ENCODE measurements at places on chromosomes 7 and 10. TPM values are rescaled to one million over a fixed set of nuclear protein-coding genes. Genes with fewer than 3 reads are reported as not detected.

The CARD11 gene
- 0.62 TPM for total RNA-seq

The HOXA13 gene
- 14.9 TPM for total RNA-seq

The AKR1C1 gene
- 86.1 TPM for total RNA-seq

The AKR1D1 gene
- total RNA-seq, result not detected

The SLC13A4 gene
- total RNA-seq, result under 0.01 TPM

The SYT15 gene
- not detected for total RNA-seq

The TRIL gene
- 0.25 TPM for total RNA-seq

The TMEM243 gene
- total RNA-seq, result 41.6 TPM

The ACSM6 gene
- total RNA-seq, result not detected

The FGFBP3 gene
- 0.66 TPM for total RNA-seq

The NOS3 gene
- total RNA-seq, result 3.3 TPM

The PRLHR gene
- not detected for total RNA-seq

The PSD gene
- 3.9 TPM for total RNA-seq

The PON1 gene
- not detected for total RNA-seq

The ENTPD7 gene
- total RNA-seq, result 32.5 TPM

The IKZF1 gene
- total RNA-seq, result not detected

The PLAC9 gene
- 1.9 TPM for total RNA-seq

The ACTR1A gene
- total RNA-seq, result 131 TPM

The FAM180A gene
- total RNA-seq, result 24.9 TPM

The GSTO2 gene
- total RNA-seq, result 1.7 TPM

The FAM25A gene
- total RNA-seq, result not detected

The AKR1B15 gene
- total RNA-seq, result not detected

The HNRNPH3 gene
- total RNA-seq, result 46.7 TPM

The CHRM2 gene
- total RNA-seq, result 2.2 TPM

The UPK3BL1 gene
- 9.4 TPM for total RNA-seq

The GNAT3 gene
- not detected for total RNA-seq

The LRRC61 gene
- total RNA-seq, result 2.2 TPM

The OPN1SW gene
- total RNA-seq, result not detected

The DNAJB9 gene
- total RNA-seq, result 40.3 TPM

The AKR1C8 gene
- not detected for total RNA-seq

The FOXI2 gene
- not detected for total RNA-seq

The STX1A gene
- 17.4 TPM for total RNA-seq

The PNLIP gene
- total RNA-seq, result not detected

The CAV1 gene
- 541 TPM for total RNA-seq
